Activated CD4-positive, alpha-beta T cell treated with anti-CD3 and anti-CD28 coated beads, Interleukin-2, amount 10 ng/mL, durations not matched to agents 7 days and 5 days (primary cell): ENCODE measurements at places on chromosomes 2 and 18. TPM values are rescaled to one million over a fixed set of nuclear protein-coding genes. Genes with fewer than 3 reads are reported as not detected.

- H3K36me3 ChIP-seq = peaks cover 63% of the 10 kb centered on the region
- H3K27me3 ChIP-seq = no peaks in the 10 kb centered on the region
- H3K4me1 ChIP-seq = peaks cover 32% of the 10 kb centered on the region
- H3K27ac ChIP-seq = no peak overlapping the region
- peak; percentile 17 for DNase-seq
These were observed 114.5 kb downstream of the RNF144A start for GRCh38 chr2:7031547-7032245.

- H3K4me3 ChIP-seq = peak overlapping the region; percentile 28
- no peaks in the 10 kb centered on the region for H3K27me3 ChIP-seq
- peak overlapping the region; percentile 46 for H3K27ac ChIP-seq
- H3K4me1 ChIP-seq = peaks cover 68% of the 10 kb centered on the region
These were observed 61.6 kb downstream of the ICOS start for GRCh38 chr2:203997980-203998809.

DNA sequence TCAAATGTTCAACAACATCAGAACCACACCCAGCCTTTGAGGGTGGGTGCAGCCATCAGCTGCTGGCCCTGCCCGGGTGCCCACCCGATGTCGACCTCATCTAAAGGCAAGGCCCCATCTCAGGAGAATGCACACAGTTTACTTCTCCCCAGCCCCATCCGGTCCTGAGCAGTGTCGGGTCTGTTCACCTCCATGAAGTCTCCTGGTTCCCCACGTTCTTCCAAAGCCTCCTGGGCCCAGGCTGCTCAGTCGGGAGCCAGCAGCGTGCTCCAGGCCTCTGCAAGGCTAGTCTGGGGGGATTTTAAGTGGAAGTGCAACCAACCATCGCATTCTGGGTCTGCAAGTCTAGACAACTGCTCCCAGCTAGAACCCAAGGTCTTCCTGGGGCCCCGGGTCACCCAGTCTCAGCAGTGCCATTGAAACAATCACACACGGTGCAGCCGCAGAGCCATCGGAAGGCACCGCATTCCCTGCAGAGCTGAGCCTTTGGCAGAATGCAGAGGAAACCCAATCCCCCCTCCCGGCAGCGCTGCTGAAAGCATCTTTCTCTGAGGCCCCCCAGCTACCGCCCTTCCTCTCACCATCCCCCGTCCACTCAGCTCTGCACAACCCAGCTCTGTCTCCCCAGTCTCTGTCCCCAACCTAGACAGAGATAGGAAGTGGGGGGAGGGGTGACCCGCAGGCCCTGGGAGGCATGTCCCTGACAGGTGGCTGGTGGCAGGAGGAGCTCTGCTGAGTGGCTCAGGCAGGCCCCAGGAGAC is 8.5 kb downstream of the ESPNL start:
- no peaks in the 10 kb centered on the region for H3K36me3 ChIP-seq
- peaks cover 13% of the 10 kb centered on the region for H3K4me1 ChIP-seq
- DNase-seq = peak; percentile 53
- H3K27me3 ChIP-seq = no peaks in the 10 kb centered on the region
- peak overlapping the region; percentile 13 for H3K27ac ChIP-seq

GAD1 gene
- total RNA-seq = 1.7 TPM

SNRNP27 gene
- 62.8 TPM for total RNA-seq

SERPINB10 gene
- total RNA-seq = not detected
